ENCODE measurements at places on chromosomes 5 and 9.

DNA sequence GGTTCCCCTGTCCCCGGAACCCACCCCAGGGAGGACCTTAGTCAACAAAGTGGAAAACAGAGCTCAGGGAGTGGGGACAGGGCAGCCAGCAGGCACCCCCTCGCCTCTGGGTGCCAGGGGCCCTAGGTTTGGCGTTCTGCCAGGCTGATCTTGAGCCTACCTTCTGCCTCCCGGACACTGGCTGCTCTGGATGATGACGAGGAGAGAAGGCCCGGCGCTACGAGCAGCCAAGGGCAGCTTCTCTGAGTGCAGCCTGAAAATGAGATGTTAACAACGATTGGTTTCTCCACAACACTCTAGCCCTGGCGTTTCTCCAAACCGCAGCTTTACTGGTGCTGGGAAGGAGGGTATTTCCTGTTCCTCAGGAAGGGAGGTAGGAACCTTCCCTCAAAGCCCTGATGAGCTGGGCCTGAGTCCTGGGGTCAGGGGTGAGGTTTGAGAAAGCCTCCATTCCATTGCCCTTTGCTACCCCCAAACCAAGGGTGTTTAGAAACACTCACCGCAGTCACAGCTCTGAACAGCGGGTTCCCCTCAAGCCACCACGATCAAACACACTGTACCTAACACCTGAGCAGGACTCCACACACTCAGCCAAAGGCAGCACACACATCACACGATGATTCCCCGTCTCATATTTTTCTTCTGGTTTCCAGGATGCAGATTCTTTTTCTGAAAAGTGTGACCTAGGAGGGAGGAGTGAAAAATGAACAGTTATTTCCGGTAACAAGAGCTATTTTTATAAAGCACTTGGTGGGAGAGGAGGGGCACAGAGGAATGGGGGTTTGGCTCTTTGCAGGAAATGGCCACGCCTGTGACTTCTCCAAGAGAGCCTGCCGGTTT lies at the start of gene STING1:
STING1 (minus strand) TSS at position 709 of the 840 bp plus-strand sequence. CDS start 1,054 bp downstream, outside the sequence.
- DNase-seq = peak; percentile 100

GRCh38 chr9:4922730-4923129 lies 62.3 kb upstream of the JAK2 start:
- DNase-seq = no peak

DNA sequence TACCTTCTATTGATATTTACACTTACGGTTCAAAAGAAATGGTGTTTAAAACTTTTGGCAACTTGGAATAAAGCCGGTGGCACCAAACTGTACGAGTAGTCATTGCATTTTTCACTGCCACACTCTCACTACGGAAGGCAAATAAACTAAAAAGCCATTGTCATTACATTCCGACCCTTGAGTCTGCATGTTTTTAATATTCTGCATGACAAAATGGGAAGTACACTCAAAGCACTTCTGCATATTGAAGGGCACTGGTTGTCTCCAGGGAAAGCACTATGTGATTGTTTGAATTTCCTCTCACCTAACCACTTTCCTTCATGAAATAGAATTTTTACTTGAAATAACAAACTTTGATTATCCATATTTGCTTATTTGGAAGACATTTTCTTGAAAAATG lies 426.3 kb downstream of the CETN3 start:
- DNase-seq = no peak

DNA sequence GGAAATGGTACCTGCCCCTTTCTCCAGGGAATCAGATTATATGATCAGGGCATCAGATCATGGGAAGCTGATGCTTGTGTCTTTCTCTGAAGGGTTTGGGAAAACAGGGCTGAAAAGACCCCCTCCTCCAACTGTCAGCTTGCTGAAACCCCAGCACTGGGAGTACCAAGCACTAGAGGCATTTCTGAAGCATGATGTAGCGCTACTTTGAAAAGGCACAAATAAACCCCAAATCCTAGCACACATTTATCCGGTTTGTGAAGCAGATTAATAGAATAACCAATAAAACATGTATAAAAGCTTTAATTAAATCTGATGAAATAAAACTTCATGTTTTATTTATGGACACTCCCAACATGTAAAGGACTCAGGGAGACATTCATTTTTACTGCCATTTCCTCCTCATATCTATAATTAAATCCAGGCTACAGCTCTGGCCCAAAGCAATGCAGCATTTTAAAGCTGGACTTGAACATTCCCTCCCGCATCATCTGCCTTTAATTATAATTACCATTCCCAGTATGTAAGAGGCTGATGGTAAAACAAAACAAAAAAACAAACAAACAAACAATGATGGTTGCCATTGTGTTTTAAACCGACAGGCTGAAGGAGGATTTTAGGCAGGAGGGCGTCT lies 298.2 kb upstream of the RFX3 start:
- no peak for DNase-seq

GRCh38 chr5:167050568-167051401 lies 1240.7 kb upstream of the WWC1 start:
- peak; percentile 70 for DNase-seq

- peak; percentile 91 for DNase-seq
Measured at GRCh38 chr9:121700165-121700831, 48.9 kb downstream of the DAB2IP start.

DNA sequence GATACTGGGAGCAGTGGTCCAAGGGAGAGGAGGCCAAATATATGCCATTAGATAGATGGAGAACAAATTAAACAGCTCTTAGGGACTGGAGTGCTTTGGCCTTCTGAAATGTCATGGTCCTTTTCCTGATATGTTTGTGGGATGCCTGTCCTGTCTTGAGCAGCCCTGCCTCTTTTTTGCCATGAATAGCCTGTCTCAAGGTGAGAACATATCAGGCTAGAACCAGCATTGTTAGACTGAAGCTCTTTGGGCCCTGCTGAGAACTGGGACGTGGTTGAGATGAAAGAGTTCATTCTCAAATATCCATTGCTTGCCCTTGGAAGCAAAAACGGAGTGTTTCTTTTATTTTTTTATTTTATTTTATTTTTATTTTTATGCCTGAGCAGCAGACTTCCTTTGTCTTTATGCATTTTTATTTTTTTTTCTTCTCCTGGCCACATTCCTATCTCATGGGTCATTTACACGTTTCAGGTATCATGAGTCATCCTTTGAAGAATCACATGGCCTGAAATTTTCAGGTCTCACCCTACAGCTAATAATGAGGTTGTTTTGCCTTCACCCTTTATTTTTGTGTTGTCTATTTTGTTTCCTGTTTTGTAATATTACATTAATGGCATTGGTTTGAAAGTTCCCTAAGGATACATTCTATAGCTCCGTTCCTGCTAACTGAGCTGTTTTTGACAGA lies 371.4 kb downstream of the PSAT1 start:
- peak; percentile 62 for DNase-seq

All from MCF 10A (cell line).